ENCODE measurements at places on chromosomes 1 and 21.

DNA sequence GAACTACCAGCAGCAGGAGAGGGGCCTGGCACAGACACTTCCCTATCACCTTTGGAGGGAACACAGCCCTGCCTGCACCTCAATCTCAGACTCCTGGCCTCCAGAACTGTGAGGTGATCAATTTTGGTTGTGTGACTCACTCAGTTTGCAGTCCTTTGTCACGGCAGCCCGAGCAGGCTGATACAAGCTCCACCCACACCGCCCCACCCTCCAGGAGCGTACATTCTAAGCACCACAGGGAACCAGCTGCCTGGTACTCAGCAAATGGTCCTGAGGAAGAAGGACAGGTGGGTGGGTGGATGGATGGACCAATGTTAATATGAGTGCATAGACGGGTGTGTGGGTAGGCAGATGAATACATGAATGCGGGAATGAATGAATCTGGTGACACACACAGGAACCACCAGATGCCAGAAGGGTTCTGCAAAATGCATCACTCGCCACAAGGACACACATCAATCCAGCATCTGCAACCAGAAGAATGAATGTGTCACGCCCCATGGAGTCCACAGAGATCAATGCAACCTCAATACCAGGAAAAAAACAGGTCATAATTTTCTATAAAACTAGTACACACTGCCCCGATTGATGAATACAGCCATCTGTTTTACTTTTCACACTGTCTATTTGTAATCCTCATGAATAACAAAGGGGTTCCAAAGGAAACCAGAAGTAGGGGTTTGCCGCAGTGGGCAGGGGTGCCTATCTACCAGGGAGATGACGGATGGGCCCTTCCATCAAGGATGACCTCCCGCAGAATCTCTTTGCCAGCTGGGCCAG is 284.5 kb downstream of the NPHP4 start:
- DNase-seq: no peak

DNA sequence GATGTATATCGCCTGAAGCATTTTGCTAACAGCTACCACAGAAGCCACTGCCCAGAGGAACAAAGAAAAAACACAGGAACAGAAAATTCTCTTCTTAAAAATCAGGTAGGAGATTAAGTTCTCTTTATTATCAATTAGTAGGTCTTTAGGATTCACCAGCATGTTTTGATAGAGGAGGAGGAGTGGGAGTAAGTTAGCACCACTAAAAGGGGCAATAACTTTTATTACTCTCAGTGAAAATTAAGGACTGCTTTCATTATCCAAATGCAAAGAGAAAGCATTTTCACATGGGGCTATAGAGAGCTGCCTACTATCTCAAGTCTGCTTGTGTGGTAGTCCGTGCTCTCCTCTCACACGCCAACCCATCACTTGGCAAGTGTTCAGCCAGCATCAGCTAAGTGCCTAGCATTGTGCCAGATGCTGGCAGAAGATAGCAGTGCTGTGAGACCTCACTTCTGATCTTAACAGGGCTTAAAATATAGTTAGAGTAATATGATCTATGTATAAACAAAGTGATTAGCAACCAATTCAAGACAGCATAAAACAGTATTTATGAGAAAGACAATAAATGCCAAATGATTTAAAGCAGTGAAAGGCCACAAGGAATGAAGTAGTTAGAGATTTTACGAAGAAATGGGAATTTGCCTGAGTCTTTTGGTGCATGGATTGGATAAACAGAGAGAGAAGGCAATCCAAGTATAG is 39.8 kb downstream of the ASTN1 start:
- DNase-seq: no peak

GRCh38 chr1:54237586-54237985 is 37.6 kb downstream of the MRPL37 start:
- DNase-seq: no peak

DNA sequence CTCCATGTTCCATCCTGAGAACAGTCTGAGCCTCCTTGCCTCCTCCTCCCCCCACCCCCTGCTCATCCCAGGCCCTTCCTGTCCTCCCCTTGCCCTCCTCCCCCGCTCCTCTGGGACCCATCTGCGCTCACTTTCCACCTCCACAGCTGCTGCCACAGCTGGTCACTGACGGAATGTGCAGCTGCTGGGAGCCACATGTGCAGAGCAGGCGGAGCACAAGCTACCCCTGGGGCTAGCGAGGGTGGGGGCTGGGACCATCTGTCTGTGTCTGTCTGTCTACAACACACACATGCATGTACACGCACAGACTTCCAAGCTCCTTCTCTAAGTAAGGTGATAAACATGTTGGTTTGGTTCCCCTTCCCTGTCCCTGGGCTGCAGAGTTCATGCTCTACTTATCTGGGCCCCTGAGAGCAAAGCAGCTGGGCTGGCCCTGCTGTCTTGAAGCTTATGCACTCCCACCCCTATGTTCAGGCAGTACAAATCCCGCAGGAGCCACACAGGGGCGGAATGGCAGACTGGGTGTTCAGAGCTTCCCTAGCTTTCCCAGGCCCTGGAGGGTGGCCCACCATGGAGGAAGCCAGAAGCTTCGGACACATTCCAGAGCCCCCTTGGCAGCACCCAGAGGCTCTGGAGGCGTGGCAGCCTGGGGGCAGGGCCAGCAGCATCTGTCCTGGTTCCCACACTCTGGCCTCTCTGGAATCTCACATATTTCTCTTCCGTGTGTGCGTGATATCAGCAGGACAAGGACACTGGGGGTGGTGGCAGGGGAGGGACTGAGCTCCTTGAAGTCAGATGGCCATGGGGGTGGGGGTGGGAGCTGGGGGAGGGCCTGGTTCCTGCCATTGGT is 7.0 kb upstream of the HEYL start:
- DNase-seq: no peak

- no peak for DNase-seq
These were observed 394.5 kb upstream of the PKN2 start for GRCh38 chr1:88289401-88290102.

- DNase-seq: peak; percentile 57
These were observed 89.4 kb upstream of the IPO9 start for GRCh38 chr1:201739492-201740085.

DNA sequence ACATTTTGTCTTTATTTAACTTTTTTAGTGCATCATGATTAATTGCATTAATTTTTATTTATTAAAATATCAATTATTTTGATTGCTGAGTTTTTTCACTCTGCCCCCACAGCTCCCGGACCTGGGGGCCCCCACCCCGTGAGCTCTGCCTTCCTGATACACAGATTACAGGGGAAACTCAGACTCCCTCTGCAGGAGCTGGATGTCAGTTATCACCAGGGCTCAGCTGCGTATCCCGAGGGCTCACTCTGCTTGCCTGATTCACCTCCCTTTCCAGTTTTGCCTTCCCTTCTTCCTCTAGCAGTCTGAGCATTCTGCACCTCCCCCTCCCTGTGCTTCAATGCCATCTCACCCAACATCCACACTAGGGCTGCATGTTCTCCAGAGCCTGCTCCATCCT is 98.2 kb downstream of the ATP1A1 start:
- no peak for DNase-seq

DNA sequence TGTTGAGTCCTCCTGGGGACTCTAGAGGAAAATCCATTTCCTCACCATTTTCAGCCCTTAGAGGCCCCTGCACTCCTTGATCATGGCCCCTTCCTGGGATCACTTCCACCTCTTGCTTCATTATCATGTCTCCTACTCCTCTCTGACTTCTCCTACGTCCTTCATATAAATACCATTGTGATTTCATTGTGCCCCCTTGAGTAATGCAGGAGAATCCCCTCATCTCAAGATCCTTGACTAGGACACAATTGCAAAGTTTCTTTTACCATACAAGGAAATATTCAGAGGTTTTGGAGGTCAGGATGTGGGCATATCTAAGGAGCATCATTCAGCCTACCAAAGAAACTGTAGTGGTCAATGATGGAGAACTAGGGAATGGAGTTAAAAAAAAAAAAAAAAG is 8.8 kb upstream of the GBP6 start:
- DNase-seq: no peak

DNA sequence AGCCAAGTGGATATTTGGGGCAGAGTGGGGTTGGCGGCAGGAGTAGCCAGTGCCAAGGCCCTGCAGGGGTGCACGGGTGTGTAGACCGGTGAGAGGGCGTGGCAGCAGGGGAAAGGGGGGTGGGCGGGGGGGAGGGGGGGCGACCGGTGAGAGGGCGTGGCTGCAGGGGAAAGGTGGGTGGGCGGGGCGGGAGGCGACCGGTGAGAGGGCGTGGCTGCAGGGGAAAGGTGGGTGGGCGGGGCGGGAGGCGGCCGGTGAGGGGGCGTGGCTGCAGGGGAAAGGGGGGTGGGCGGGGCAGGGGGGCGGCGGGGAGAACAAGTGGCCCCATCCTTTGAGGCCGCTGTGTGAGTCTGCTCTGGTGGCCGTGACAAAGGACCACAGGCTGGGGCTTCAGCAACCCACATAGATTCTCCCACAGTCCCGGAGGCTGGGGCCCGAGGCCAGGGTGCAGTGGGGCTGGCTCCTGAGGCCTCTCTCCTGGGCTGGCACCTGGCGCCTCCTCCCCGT is 25.8 kb downstream of the RRP1 start:
- no peak for DNase-seq

- no peak for DNase-seq
These were observed 564 bp downstream of the CTPS1 start for GRCh38 chr1:40980068-40980452.

GRCh38 chr1:74215229-74215628 is 17.2 kb downstream of the FPGT start:
- DNase-seq: no peak

GRCh38 chr1:12473596-12474362 is 144.2 kb downstream of the DHRS3 start:
- no peak for DNase-seq

- no peak for DNase-seq
These were observed 71.6 kb upstream of the GREM2 start for GRCh38 chr1:240683576-240683975.

DNA sequence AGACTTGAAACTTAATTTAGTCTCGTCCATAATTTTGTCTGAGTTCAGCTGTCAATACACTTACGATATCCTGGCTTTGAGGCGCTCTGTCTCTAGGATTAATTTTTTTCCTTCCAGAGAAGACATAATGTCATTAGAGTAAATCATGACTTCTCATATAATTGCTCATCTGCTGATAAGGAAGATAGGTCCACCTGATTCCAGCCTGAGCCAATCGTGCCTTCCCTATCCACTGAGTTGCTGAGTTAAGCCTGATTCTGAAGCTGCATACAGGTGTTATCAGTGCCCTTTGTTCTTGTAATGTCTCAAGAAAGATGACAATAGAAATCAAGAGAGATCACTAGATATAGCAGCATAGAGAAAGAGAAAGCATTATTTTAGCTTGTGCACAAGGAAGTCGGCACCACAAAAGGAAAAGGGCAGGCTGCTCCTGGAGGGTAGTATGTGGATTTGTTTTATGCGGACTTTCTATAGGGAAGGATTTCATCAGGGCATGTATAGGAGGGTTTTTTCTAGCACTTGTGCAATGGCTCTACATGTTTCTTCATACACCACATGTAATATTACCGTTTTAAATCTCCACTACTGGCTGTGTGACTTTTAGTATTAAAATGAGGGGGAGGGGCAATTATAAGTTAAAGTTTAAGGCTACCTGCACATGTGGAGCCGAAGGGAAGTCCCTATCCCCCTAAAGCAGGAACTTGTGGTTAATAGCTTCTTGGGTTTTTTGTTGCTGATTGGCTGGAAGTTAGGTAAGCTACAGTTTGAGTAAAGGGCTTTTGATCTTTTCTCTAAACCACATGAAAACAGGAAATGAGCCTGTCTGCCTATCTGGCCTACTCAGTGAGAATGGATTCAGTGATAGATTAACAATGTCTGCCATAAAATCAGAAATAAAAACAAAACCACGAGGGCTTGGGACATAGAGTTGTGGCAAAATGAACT is 133.4 kb downstream of the PLPPR5 start:
- peak; percentile 88 for DNase-seq
